ENCODE measurements at places on chromosomes 2 and 18.

DNA sequence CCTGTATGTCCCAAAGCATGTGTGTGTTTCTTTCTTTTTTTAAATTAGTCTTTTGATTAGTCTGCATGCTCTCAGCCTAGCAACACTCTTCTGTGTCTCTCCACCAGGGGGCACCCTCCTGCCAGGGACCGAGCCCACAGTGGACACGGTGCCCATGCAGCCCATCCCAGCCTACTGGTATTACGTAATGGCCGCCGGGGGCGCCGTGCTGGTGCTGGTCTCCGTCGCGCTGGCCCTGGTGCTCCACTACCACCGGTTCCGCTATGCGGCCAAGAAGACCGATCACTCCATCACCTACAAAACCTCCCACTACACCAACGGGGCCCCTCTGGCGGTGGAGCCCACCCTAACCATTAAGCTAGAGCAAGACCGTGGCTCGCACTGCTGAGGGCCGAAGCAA lies 93.8 kb downstream of the NRP2 start:
- DNase-seq = no peak

GRCh38 chr18:60018618-60019462 lies 119.0 kb downstream of the PMAIP1 start:
- DNase-seq = peak; percentile 45

DNA sequence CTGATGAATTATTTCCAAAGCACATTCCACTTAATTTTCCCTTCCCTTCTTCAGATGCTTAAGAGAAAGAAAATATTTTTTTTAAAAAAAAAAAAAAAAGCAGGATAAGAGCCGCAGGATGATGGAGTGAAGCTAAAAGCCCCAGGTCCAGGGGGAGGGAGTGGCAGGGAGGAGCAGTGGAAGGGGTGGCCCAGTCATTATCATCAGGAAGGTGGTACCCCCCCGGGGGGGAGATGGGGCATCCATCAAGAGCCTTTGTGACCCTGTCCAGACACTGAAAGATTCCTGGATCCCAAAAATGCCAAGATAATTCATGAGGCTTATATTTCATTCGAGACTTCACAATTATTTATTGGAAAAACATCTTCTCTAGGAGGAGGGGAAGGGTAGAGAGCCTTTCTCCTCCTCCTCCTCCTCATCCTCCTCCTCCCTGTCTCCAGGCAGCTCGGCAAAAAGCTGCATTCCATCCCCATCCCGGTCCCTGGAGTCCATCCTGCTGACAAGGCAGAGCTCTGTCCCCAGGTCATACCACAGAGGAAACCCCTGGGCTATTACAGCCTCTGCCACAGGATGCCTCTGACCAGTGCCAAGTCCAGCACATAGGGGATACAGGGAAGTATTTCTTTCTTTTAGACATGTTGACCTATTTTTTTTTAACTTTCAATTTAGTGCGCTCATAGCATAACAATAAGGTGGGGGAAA lies 125.3 kb downstream of the TWIST2 start:
- peak; percentile 47 for DNase-seq

GRCh38 chr2:207437136-207437523 lies 92.6 kb upstream of the CREB1 start:
- no peak for DNase-seq

- DNase-seq = no peak
Measured at GRCh38 chr2:173914055-173914927, 50.9 kb downstream of the SP3 start.

- DNase-seq = peak; percentile 94
Measured at GRCh38 chr2:109331896-109332848, 203.2 kb downstream of the SH3RF3 start.

DNA sequence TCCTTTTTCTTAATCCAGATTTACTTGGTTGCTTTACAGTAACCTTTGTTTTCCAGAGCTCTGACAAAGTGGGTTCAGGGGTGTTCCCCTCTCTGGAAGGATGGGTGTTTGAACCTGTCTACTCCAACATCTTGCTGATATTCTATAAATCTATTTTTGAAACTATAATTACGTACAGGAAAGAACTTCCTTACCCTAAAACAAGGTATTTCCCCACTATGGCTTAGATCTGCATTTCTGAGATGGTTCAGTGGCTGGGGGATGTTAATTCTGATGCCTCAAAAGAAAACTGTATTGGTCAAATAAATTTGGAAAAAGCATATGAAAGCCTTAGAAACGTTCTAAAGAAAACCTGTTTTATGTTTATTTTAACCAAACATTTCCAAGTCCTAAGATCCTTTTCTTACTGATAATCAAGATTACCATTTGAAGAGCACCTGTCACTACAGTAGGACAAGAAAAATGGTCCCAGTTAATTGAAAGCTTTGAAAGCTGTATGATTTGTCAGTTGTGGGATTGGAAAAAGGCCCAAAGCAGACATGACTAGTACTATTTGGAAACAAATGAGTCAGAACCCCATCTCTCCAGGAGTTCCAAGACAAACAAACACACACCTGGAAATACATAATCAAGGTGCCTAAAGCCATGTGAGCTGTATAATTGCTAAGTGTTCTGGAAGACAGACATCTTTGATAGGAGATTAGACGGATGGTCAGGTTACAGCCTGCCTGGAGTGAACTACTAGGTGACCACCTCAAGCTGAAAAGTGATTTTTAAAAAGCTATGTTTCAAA lies 57.5 kb downstream of the KDM3A start:
- DNase-seq = no peak

GRCh38 chr2:33502025-33502424 lies 25.6 kb downstream of the RASGRP3 start:
- DNase-seq = no peak

GRCh38 chr2:86003967-86004366 lies 101.7 kb downstream of the POLR1A start:
- DNase-seq = no peak

- DNase-seq = no peak
Measured at GRCh38 chr2:240988146-240988545, 10.3 kb upstream of the SNED1 start.

- DNase-seq = no peak
Measured at GRCh38 chr18:48278081-48278480, 131.1 kb downstream of the ZBTB7C start.

DNA sequence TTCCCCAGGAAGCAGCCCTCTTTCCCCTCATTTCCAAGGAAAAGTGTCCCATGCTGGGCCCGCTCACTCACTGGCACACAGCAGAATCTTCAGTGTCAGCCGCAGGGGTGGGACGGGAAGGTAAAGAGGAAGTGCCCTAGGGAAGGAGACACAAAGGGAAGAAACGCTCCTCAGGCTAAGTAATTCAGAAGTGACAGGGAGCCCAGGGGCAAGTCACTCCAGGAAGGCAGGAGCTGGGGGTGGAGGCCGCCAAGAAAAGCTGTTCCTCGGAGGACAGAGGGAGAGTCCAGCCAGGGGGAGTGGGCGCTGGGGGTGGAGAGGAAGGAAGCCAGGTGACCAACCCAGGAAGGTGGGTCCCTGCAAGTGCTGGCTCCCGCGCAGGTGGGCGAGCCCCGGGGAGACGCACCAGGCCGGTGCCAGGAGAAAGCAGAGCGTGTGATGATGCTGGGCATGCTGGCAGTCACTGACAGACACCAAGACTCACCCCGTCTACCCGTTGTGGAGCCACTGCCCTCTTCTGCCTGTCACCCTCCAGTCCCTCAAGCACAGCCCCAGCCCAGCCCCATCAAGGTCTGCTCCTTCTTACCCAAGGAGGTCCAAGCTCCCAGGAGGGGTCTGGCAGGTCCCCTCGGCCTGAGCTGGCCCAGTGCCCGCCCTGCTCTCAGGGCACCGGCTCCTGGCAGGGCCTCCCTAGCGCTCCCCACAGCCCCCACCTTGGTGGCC lies 21.7 kb downstream of the HDAC4 start:
- DNase-seq = no peak

DNA sequence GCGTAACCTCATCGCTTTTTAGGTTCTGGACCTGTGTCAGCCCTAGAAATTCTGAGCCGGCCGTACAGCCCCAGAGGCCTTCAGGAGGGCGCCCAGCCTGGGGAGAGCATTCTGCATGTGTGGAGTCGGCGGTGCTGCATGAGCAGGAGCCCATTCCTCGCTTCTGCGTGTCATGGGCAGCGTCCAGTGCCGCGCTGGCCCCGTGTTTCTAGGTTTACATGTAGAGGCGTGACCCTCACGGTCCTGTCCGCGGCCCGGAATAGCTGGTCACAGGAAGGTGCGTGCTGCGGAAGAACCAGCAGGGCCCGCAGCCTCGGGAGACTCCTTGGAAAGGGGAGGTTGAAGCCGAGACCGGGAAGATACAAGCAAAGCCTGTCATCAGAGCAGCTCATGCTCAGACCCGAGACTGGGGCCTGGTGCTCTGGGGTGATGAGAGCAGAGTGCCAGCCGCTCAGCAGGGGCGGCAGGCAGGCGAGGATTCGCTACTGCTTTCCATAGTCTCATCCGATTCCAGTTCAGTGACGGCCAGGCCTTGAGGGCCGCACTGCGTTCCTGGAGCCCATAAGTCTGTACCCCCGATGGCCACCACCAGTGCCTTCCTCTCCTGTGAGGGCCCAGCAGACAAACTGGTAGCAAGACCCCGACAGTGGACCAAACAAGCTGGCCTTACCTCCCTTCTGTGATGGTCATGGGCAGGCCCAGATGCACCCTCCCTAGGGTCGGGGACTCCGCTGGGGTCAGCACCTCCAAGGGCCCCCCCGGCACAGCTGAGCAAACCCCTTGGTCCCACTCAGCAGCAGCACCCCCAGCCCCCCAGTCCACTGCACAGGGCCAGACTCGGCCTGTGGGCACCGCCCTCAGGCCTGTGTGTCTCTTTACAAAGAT lies 15.6 kb upstream of the NFATC1 start:
- no peak for DNase-seq

DNA sequence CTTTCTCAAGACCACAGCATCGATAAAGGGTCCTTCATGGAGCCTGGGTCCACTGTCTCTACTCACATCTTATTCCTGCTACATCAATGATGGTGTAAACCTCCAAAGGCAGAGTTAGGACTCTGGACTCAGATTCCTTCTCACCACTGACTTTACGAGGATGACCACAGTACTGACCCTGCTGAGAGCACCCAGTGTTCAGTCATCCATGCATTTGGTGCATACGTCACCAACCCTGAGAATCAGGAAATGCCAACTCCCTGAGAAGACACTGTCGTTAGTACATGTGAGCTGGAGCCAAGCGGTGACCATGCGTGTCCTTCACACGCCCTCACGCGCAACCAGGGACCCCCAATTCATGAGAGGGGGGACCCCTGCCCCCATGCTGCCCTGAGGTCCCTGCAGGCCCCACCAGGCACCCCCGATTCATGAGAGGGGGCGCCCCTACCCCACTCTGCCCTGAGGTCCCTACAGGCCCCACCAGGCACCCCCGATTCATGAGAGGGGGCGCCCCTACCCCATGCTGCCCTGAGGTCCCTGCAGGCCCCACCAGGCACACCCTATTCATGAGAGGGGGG lies 178.4 kb upstream of the TPO start:
- no peak for DNase-seq

DNA sequence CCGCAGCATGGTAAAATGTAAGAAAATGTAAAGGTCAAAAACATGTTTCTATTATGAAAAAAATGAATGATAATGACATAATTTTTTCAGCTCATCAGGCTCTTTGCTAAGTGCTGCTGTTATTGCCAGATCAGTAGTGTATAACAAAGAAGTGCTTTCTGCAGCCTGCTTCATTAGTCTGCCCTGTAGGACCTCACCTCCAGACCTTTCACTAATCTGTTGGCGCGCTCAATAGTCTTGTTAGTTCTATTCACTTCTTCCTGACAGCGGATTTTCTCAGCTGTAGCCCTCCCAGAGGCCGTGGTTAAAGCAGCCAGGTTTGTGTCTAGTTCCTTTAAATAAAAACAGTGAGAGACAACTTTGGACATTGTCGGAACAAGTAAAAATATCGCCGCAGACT lies 97.7 kb downstream of the CDCA7 start:
- DNase-seq = no peak

DNA sequence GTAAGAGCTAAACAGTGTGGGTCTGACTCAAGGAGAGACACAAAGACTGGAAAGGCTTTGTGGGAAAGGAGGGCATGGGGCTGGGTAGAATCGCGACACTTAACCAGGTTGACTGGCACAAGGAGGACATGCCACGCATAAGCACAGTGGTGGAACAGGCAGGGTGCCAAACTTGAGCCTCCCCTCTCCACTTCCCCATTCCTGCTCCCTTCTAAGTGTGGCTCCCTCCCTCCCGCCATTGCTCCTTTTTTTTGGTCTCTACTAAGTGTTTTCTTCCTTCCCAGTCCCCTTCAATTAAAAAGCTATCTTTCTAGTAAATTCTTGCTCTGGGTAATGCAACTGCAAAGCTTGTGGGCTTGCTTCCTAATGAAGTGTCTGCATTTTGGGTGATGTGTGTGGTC lies 40.3 kb upstream of the ZFP36L2 start:
- no peak for DNase-seq

GRCh38 chr2:73032702-73033097 lies 38.8 kb downstream of the SFXN5 start:
- no peak for DNase-seq

GRCh38 chr2:184444623-184445223 lies 153.6 kb upstream of the ZNF804A start:
- no peak for DNase-seq

GRCh38 chr2:190179754-190180312 lies 117.3 kb upstream of the MSTN start:
- no peak for DNase-seq

GRCh38 chr2:100161945-100162620 lies 19.7 kb upstream of the AFF3 start:
- no peak for DNase-seq

- no peak for DNase-seq
Measured at GRCh38 chr2:32231959-32232358, 32.7 kb downstream of the NLRC4 start.

DNA sequence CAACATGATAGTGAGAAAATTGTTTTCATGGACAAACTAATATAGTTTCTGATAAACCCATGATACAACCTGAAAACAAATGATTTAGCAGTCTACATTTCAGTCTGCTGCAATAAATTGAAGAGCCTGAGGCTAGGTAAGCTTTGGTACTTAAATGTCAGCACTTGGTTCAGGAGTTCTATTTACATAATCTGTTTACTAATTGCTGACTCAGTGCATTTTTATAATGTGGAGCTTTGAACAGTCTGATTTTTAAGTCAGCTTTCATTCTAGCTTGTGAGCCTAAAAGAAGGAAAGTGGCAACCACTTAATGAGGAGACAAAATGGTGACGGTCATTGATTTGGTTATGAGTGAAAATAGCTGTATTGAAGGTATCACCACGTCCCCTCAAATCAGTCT lies 488.6 kb downstream of the CPS1 start:
- DNase-seq = no peak

GRCh38 chr2:227134591-227134990 lies 29.4 kb downstream of the COL4A4 start:
- DNase-seq = no peak

DNA sequence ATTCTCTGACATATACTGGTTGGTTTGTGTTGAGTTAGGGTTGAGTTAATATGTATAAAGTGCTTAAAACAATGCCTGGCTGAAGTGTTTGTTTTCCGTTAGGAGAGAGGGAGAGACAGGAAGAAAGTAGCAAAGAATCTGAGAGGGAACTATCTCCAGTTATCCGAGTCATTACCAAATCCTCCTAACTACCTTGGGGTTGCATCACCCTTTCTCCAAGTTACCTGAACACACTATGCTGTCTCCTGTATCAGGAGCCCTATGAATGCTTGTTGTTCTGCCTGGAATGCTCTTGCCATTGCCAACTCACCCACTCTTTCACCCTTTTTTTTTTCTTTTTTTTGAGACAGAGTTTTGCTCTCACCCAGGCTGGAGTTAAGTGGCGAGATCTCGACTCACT lies 47.9 kb upstream of the ITGAV start:
- DNase-seq = no peak
